ENCODE measurements at places on chromosomes 16 and 17.

DNA sequence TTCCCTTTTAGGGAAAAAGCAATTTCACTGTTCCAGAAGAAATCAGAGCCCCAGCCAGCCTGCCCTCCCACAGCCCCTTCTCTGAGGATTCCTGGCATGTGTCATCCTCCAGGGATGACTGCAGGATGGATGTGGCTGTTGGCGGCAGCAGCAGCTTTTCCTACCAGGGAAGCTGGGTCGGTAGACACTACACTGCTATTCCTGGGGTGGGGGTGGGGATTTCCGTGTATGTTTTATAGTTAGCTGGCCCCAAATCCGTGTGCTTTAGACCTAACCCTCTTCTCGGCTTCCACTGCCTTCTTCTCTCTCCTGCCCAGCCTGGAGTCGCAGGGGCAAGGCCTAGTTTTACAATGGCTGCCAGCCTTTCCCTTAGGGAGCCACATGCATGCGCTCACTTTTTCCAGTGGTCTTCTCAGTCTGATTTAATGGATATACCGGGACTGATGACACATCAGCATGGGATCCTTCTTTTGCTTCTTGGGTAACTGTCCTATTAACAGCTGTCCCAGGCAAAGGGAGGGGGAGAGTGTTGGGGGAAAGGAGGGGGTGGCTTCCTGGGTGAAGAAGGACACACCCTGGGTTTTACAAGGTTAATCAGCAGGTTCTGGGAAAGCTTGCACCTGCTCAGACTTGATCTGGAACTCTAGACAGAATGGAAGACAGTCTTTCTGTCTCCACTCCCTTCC, 2.7 kb upstream of the NFE2L1 start:
- DNase-seq, result no peak

DNA sequence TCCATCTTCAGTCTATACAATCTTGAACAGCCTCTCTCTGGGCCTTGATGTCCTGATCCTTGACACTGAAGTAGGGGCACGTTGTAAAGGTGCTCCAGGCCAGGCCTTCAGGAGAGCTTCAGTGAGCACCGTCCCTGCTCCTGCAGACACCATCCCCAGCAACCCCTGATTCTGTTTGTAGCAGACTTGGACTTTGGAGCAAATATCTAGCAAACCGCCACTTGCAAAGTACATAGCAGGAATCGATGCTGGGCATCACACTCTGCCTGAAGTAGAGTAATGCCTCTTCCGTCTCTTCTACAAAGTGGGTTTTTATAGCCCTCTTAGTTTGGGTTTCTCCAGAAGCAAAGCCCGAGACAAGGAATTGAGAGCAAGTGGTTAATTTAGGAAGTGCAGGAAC, 169.1 kb downstream of the SALL1 start:
- DNase-seq, result no peak

DNA sequence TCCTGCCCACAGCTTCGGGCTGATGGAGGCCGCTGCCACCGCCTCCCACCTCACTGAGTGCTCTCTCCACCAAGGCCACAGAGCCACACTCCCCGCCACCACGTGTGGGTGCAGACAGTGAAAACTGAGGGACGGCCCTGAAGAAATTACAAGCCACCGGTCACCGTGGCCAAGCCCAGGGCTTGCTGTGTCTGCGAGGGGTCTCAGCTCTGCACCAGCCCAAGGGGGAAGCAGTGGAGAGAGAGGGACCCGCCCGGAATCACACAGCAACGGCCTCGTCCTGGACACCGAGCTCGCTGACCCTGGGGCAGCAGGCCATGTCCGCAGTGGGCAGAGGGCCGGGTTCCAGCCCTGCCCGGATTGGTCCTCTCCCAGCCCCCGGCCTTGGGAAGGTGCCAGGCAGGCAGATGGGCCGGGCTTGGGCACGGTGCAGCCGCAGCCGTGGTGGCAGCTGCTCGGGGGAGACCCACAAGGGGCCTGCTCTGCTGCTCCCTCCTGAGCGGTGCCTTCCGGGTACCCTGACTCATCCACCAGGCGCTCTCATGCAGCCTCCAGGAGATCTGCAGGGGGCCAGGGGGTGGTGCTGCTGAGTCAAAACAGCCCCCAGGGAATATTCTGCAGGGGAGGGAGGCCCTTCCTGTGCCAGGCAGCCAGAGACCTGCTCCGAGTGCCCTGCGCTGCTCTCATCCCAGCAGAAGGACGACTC, 52.0 kb downstream of the CBFA2T3 start:
- DNase-seq, result no peak

- no peak for DNase-seq
Observed at GRCh38 chr16:60989592-60989991, 1046.6 kb downstream of the CDH8 start.

DNA sequence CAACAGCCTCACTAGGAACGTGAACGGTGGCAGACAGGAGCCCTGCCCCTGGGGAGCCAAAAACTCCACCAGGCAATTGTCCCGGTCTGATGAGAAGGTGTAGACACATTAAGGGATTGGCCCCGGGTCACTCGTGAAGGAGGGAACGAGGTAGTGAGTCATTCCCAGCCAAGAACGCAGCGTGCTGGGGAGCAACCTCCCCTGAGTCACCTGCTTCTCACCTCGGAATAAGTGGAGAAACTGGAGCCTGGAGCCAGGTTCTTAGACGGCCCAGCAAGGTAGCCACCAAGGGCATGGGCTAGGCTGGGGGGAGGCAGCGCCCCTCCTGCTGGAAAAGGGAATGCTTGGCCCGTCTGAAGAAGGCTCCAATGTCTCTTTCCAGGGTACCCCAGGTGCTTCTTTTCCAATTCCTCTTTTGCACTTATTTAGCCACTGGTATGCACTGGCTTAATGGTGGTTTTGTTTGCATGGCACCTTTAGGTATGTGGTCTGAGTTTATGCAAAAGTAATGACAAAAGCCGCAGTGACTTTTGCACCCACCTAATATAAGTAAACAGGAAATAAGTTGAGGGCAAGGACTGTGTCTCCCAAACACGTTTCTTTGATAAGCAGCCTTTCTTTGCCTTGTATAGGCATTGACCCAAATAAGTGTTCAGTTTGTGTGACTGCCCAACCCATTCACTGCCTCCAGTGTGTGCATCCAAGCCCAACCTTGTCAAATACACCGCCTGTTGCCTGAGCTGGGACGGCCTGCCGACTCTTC, 1.8 kb upstream of the HELZ start:
- peak; percentile 83 for DNase-seq

GRCh38 chr16:11361701-11362451, 16.6 kb downstream of the RMI2 start:
- no peak for DNase-seq

DNA sequence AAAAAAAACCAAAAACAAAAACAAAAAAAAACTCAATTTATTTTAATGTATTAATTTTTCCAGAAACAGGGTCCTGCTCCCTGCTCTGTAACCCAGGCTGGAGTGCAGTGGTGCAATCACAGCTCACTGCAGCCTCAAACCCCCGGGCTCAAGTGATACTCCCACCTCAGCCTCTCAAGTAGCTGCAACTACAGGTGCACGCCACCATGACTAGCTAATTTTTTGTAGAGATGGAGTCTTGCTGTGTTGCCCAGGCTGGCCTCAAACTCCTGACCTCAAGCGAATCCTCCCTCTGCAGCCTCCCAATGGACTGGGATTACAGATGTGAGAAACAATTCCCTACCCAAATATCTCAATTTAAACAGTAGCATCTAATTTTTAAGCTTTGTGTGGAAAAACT, 25.2 kb upstream of the EMP2 start:
- DNase-seq, result no peak

DNA sequence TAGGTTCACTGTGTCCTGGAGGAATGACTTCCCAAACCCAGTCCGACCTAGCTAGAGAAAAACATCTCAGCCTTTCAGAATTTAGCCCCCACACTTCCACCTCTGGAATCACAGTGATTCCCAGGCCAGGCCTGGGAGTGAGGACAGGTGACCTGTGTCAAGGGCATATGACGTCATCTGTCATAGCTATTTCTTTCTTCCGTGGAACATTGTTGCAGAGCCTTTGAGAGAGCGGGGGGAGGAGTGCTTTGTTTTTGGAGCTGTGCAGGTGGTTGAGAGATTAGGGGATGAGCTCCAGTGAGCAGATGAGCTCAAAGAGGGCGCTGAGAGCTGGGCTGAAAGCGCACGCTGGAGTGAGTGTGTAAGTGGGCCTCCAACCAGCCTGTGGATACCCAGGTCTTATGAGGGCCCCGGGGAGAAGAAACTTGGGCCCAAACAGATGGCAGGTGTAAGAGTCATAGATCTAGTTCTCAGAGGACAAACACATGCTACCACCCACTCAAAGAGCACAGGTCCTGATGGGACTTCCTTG, 344.8 kb downstream of the SNX29 start:
- DNase-seq, result no peak

DNA sequence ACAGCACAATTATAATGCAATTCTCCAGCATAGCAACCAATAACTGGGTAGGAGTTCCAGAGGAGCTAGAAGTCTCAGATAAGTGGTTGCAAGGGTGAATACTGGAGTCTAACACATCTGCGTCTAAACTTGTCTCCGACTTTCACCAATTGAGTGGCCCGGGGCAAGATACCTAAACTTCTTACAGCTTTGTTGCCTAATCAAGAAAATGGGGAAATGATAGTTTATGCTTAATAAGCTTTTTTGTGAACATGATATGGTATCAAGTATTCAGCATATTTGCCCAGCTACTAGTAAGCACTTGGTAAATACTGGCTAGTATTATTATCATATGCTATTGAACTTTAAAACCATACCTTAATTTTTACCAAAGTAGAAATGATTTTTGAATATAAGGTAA, 183.5 kb downstream of the KCNJ2 start:
- DNase-seq, result no peak

GRCh38 chr16:81293909-81294802, 20.6 kb upstream of the GAN start:
- no peak for DNase-seq

GRCh38 chr17:71936977-71937376, 183.8 kb upstream of the SOX9 start:
- DNase-seq, result no peak

- DNase-seq, result no peak
Observed at GRCh38 chr16:50917950-50918703, 176.2 kb downstream of the CYLD start.

DNA sequence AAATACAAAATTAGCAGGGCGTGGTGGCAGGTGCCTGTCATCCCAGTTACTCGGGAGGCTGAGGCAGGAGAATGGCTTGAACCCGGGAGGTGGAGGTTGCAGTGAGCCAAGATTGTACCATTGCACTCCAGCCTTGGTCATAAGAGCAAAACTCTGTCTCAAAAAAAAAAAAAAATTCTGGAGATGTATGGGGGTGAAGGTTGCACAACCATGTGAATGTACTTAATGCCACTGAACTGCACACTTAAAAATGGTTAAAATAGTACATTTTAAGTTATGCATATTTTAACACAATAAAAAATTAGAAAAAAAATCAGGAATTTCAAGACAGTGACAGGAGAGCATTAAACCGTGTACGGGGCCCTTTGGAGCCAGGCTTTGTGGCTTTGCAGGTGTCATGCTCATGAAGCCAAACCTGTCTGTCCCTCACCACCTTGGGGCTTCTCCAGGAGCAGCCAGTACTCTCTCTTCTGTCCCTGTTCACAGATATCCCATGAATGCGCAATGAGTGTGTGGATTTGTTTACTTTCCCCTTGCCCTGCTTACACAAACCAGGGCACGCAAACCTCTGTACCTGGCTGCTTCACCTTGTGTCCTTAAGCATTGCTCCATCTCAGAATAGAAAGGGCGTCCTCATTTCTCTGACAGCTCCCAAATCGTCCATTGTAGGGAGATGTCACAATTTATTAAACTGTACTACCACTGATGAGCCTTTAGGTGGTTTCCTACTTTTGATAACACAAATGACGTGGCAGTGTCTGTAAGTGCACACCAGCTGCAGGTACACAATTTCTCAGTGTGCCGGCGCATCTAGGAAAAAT, 58.2 kb upstream of the CBX4 start:
- no peak for DNase-seq

GRCh38 chr17:10613775-10614513, 43.2 kb downstream of the MYH3 start:
- no peak for DNase-seq

DNA sequence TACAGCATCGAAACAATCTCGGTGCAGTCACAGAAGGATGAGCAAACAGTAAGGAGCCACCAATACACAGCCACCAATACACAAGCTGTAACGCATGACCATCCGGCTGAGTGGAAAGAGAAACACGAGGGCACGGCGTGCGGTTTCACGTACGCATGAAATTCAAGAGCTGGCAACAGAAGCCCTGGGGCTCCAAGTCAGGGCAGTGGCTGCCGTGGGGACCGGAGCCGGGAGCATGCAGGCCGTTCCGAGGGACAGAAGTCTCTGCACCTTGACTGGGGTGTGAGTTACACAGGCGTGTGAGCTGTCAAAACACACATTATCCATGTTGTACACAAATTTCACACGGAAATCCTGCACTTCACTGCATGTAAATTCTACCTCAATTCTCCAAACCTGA, 50.6 kb upstream of the METRNL start:
- DNase-seq, result no peak

- DNase-seq, result no peak
Observed at GRCh38 chr16:2710711-2711231, 9.3 kb downstream of the PRSS27 start.

- no peak for DNase-seq
Observed at GRCh38 chr16:84788920-84789391, 30.8 kb upstream of the CRISPLD2 start.

- DNase-seq, result no peak
Observed at GRCh38 chr16:87201052-87201451, 116.1 kb downstream of the C16orf95 start.

DNA sequence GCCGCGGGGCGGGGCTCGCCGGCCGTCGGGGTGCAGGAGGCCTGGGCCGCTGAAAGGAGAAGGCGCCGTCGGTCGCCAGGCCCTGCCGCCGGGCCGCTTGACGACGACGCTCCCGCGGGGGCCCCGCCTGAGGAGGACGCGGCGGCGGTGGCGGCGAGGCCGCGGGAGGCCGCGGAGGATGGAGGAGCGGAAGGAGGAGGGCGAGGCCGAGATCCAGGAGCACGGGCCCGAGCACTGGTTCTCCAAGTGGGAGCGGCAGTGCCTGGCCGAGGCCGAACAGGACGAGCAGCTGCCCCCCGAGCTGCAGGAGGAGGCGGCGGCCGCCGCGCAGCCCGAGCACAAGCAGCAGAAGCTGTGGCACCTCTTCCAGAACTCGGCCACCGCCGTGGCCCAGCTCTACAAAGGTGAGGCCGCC, 430 bp downstream of the HAPSTR1 start:
- peak; percentile 22 for DNase-seq

DNA sequence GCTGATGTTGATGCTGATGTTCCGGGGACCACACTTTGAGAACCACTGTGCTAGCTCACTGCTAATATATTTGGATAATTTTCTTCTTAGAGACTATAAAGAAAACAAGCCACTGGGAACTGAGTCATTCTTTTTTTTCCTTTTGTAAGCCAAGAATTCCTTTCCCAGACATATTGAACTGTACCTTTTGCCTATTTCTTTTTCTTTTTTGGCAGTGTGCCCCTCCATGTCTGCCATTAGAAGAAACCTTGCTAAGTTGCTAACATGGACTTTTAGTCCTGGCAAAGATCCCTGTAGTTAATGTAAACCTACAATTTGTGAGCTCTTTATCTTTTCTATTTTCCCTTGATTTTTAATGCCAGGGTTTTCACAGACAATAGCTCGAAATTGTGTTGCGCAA, 17.3 kb upstream of the ERCC4 start:
- no peak for DNase-seq
